Breast epithelium (tissue), 4 donors: ENCODE measurements at places on chromosomes 1 and 21. TPM values are rescaled to one million over a fixed set of nuclear protein-coding genes. Genes with fewer than 3 reads are reported as not detected.

- H3K4me1 ChIP-seq, result no peaks in the 10 kb centered on the region
- no peak for DNase-seq
- no peak overlapping the region for H3K4me3 ChIP-seq
- H3K36me3 ChIP-seq, result no peaks in the 10 kb centered on the region
Observed at GRCh38 chr1:95558791-95559190, 324.8 kb downstream of the RWDD3 start.

DNA sequence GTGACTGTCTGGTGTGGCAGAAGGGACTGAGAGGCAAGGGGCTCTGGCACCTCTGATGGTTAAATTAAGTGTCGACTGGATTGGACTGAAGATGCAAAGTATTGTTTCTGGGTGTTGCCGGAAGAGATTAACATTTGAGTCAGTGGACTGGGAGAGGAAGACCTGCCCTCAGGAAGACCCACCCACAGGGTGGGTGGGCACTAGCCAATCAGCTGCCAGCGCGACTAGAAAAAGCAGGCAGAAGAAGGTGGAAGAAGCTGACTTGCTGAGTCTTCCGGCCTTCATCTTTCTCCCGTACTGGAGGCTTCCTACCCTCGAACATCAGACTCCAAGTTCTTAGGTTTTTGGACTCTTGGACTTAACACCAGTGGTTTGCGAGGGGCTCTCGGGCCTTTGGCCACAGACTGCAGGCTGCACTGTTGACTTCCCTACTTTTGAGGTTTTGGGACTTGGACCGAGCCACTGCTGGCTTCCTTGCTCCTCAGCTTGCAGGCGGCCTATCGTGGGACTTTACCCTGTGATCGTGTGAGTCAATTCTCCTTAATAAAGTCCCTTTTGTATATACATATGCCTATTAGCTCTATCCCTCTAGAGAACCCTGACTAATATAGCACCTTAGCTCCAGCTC is 79.6 kb downstream of the KAZN start:
- no peak for DNase-seq
- no peak overlapping the region for H3K4me3 ChIP-seq
- no peaks in the 10 kb centered on the region for H3K4me1 ChIP-seq
- H3K27me3 ChIP-seq, result no peaks in the 10 kb centered on the region
- H3K27ac ChIP-seq, result no peak overlapping the region
- H3K36me3 ChIP-seq, result no peaks in the 10 kb centered on the region

Gene PDXK
- total RNA-seq, result 65.6 TPM

Gene LAMC2
- 20.3 TPM for total RNA-seq

GRCh38 chr1:48285525-48285924 is 63.0 kb downstream of the SLC5A9 start:
- no peak overlapping the region for H3K27ac ChIP-seq
- no peak overlapping the region for H3K4me3 ChIP-seq
- H3K36me3 ChIP-seq, result no peaks in the 10 kb centered on the region
- no peaks in the 10 kb centered on the region for H3K27me3 ChIP-seq

- DNase-seq, result no peak
- H3K27me3 ChIP-seq, result no peaks in the 10 kb centered on the region
- no peaks in the 10 kb centered on the region for H3K4me1 ChIP-seq
- no peak overlapping the region for H3K4me3 ChIP-seq
Observed at GRCh38 chr21:40254540-40255465, 387.6 kb downstream of the PCP4 start.

GRCh38 chr1:45769261-45769932 is 18.9 kb upstream of the IPP start:
- no peak for DNase-seq
- H3K36me3 ChIP-seq, result no peaks in the 10 kb centered on the region
- H3K27me3 ChIP-seq, result no peaks in the 10 kb centered on the region
- no peak overlapping the region for H3K4me3 ChIP-seq

Gene DNASE2B
- total RNA-seq, result 7.2 TPM

- H3K4me1 ChIP-seq, result no peaks in the 10 kb centered on the region
- DNase-seq, result no peak
- no peak overlapping the region for H3K27ac ChIP-seq
- H3K4me3 ChIP-seq, result no peak overlapping the region
- H3K27me3 ChIP-seq, result no peaks in the 10 kb centered on the region
Observed at GRCh38 chr1:74162333-74162732, 35.6 kb downstream of the LRRIQ3 start.

- H3K27ac ChIP-seq, result no peak overlapping the region
- DNase-seq, result no peak
- no peaks in the 10 kb centered on the region for H3K36me3 ChIP-seq
- H3K27me3 ChIP-seq, result no peaks in the 10 kb centered on the region
- H3K4me3 ChIP-seq, result no peak overlapping the region
- H3K4me1 ChIP-seq, result no peaks in the 10 kb centered on the region
Observed at GRCh38 chr1:223535319-223535718, 130.2 kb downstream of the CAPN8 start.

GRCh38 chr1:6788946-6789345 is 3.7 kb downstream of the CAMTA1 start:
- H3K36me3 ChIP-seq, result no peaks in the 10 kb centered on the region
- H3K4me1 ChIP-seq, result peaks cover 11% of the 10 kb centered on the region
- H3K27me3 ChIP-seq, result no peaks in the 10 kb centered on the region
- no peak overlapping the region for H3K4me3 ChIP-seq
- no peak overlapping the region for H3K27ac ChIP-seq

- H3K27me3 ChIP-seq, result no peaks in the 10 kb centered on the region
- H3K4me3 ChIP-seq, result no peak overlapping the region
- H3K4me1 ChIP-seq, result peaks cover 8% of the 10 kb centered on the region
Observed at GRCh38 chr1:226708342-226708780, 30.7 kb downstream of the ITPKB start.

Gene ZNF697
- total RNA-seq, result 7.0 TPM

Gene OPRD1
- not detected for total RNA-seq

GRCh38 chr1:63867429-63868176 is 93.8 kb downstream of the ROR1 start:
- H3K4me3 ChIP-seq, result no peak overlapping the region
- no peaks in the 10 kb centered on the region for H3K36me3 ChIP-seq
- H3K4me1 ChIP-seq, result peaks cover 3% of the 10 kb centered on the region
- no peaks in the 10 kb centered on the region for H3K27me3 ChIP-seq

DNA sequence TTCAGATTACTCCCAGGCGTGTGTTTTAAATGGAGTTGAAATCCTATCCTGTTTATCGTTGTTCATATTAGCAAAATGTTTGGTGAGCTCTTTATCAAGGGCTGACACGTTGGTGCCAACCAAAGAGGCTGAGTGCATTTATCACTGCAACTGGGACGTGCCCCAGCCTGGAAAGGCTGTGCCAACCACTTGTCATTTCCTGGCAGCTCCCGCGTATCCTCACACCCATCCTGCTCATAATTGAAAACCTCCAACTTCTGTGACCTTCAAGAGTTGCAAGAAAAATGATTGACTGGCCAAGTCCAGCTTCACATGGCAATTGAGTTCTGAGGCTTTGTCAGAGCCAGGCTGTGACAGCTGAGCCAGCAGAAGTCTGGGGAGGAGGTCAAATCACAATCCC is 43.7 kb upstream of the KCNA3 start:
- no peaks in the 10 kb centered on the region for H3K4me1 ChIP-seq
- H3K27me3 ChIP-seq, result no peaks in the 10 kb centered on the region
- H3K36me3 ChIP-seq, result no peaks in the 10 kb centered on the region
- no peak overlapping the region for H3K27ac ChIP-seq
